ENCODE measurements at places on chromosomes 3 and 15.
A peak's percentile ranks its signal among the peaks of the same experiment; 100 is the strongest.

- DNase-seq = no peak
- H3K27me3 ChIP-seq = no peaks in the 10 kb centered on the region
- H3K4me3 ChIP-seq = no peak overlapping the region
- no peaks in the 10 kb centered on the region for H3K36me3 ChIP-seq
These were observed 36.0 kb downstream of the THBS1 start for GRCh38 chr15:39616731-39617455.

GRCh38 chr15:63913786-63914315 is 80.1 kb upstream of the HERC1 start:
- no peak overlapping the region for H3K27ac ChIP-seq
- H3K4me1 ChIP-seq = peaks cover 10% of the 10 kb centered on the region
- no peak overlapping the region for H3K4me3 ChIP-seq
- DNase-seq = no peak

GRCh38 chr15:90181776-90182175 is 19.4 kb upstream of the SEMA4B start:
- H3K27me3 ChIP-seq = no peaks in the 10 kb centered on the region
- H3K27ac ChIP-seq = no peak overlapping the region
- H3K4me3 ChIP-seq = no peak overlapping the region
- no peaks in the 10 kb centered on the region for H3K4me1 ChIP-seq
- DNase-seq = no peak

DNA sequence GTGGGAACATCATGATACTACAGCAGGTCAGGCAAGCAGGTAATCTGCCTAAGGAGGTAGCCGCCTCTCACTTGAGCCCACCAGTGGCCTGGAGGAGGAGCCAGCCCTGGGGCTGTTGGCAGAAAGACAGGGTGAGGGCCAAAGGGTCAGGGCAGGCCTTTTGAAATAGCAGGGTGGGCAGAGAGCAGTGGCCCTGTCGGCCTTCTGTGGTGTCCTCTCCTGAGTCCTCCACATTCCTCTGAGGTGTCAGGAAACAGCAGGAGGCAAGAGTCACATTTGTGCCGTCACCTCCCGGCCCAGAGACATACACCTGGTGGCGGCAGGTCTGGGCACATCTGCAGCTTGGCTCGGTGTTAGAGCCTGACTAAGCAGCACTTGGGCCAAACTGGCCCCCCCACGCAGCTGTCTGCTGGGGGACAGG is 3.9 kb upstream of the BNC1 start:
- no peak overlapping the region for H3K4me3 ChIP-seq
- peaks cover 24% of the 10 kb centered on the region for H3K27me3 ChIP-seq
- DNase-seq = no peak
- peaks cover 4% of the 10 kb centered on the region for H3K4me1 ChIP-seq
- peak overlapping the region; percentile 40 for H3K27ac ChIP-seq
- H3K36me3 ChIP-seq = no peaks in the 10 kb centered on the region

Measured in breast epithelium (tissue), 4 donors.